ENCODE measurements at places on chromosomes 13 and 19. TPM values are rescaled to one million over a fixed set of nuclear protein-coding genes. Genes with fewer than 3 reads are reported as not detected.

DNA sequence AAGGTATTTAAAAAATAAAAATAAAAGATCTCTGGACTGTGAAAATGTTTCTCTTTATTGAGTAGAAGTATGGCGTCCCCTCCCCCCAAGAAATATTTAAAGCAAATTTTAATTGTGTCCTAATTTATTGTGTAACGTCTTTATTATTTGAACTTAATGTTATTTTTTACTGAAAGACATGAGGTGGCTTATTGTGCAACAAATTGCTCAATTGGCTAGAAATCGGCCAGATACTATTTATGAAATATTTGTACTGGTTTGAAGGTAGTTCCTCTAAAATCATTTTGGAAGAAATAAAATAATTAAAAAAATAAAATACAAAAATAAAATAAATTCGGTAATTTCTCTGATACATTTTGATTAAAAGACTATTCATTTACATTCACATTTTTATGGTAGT is 162.3 kb downstream of the DACH1 start:
- DNase-seq: no peak

- peak; percentile 41 for DNase-seq
Observed at GRCh38 chr19:38395381-38396114, 7.1 kb downstream of the SPRED3 start.

- DNase-seq: no peak
Observed at GRCh38 chr13:21556051-21556450, 47.9 kb downstream of the MICU2 start.

DNA sequence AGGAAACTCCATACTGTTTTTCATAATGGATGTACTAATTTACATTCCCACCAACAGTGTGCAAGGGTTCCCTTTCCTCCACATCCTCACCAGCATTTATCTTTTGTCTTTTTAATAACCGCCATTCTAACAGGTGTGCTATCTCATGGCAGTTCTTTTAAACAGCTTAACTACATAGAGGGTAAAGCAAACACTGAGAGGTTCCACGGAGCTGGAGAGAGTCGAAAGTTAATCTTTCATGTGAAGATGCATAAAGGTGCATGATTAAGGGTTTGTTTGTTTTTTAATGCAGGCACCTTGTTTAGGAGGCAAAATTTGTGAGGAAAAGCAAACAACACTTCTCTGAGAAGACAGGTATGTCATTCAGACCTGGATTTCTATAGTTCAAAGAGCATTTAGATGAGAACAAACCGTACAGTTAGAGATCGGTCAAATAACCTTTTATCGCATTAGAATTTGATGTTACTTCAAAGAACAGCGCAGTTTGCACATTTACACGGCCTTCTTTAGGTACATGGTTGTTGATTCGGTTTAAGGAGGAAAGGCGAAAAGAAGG is 193.9 kb downstream of the RBM26 start:
- no peak for DNase-seq

DNA sequence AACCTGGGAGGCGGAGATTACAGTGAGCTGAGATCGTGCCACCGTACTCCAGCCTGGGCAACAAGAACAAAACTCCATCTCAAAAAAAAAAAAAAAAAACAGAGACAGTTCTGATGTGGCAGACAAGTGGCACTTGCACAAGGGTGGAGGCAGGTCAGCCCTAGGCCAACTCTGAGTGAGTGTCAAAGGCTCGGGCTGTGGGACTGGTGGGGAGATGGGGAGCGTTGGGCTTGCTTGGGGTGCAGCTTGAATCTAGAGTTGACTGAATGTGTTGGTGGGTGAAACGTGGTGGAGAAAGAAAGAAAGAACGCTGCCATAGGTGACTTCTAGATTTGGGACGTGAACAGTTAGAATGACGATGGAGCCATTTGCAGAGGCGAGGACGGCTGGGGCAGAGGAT is 121.3 kb upstream of the SPACA7 start:
- no peak for DNase-seq

ZNF221 gene
- total RNA-seq: 16.1 TPM

NAT14 gene
- total RNA-seq: 125 TPM

Data from glutamatergic neuron (in vitro differentiated cells).